ENCODE measurements at places on chromosomes 2 and 18. TPM values are rescaled to one million over a fixed set of nuclear protein-coding genes. Genes with fewer than 3 reads are reported as not detected.

DNA sequence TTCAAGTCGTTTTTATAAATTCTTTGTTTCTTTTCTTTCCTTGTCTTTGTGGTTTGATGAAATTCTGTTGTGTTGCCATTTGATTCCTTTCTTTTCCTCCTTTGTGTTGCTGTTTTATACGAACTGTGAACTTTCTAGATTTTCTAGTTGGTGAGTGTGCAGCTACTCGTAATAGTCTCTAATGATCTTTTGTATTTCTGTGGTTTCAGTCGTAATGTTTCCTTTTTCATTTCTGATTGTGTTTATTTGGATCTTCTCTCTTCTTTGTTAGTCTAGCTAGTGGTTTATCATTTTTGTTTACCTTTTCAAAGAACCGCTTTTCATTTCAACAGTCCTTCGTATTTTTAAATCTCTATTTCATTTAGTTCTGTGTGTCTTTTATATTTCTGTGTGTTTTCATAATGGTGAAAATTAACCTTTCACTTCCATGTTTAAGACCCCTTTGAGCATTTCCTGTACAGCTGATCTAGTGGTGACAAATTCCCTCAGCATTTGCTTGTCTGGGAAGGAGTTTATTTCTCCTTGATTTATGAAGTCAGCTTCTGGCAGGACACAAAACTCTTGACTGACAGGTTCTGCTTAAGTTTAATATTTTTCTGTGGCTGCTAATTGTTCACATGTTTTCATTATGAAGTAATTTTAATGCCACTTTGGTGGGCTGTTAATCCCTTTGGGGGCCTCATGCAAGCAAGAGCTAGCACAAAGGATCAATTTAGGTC, 16.2 kb upstream of the MALT1 start:
- H3K4me3 ChIP-seq: no peak overlapping the region
- no peak for DNase-seq
- H3K36me3 ChIP-seq: peaks cover 23% of the 10 kb centered on the region
- H3K27me3 ChIP-seq: no peaks in the 10 kb centered on the region
- peaks cover 87% of the 10 kb centered on the region for H3K4me1 ChIP-seq

- peaks cover 2% of the 10 kb centered on the region for H3K27me3 ChIP-seq
- H3K36me3 ChIP-seq: no peaks in the 10 kb centered on the region
- H3K4me1 ChIP-seq: no peaks in the 10 kb centered on the region
- no peak for DNase-seq
- H3K27ac ChIP-seq: no peak overlapping the region
These were observed 36.8 kb upstream of the MARCO start for GRCh38 chr2:118905206-118905605.

DNA sequence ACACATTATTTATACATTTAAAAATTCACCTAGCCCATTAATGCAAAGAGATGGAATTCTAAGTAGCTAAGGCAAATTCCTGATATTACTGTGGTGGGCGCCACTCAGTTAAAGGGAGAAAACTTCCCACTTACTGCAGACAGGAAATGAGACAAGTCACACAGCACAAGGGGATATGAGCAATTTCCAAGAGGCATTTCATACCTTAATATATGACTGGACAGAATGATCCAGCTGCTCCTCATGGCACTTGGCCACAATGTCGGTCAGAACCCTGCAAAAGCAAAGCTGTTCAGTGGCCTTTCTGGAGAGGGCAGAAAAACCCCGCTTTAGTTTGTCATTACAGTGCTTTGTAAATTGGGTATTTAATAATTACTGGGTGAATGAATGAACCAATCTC, 121.4 kb upstream of the CCDC195 start:
- no peaks in the 10 kb centered on the region for H3K4me1 ChIP-seq
- H3K36me3 ChIP-seq: peaks cover 85% of the 10 kb centered on the region
- no peaks in the 10 kb centered on the region for H3K27me3 ChIP-seq

DNA sequence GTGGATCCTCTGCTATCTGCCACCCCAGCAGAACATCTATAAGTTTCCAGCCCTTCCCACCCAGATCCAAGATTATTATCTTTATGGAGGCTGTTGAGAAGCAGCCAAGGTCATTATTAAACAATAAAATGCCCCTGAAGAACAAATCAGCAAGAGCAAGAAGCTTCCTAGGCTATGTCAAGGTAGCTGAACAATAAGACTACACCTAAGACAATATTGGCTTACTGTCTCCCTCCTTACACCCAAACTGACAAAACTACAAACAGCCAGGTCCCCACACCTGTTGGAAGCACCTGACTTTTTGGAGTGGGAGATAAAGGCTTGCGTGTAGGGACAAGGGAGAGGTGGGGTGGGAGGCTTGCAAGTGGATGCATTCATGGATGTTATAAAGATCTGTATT, 128.5 kb downstream of the SPTBN1 start:
- H3K36me3 ChIP-seq: peaks cover 3% of the 10 kb centered on the region
- H3K4me1 ChIP-seq: peaks cover 98% of the 10 kb centered on the region
- H3K27me3 ChIP-seq: no peaks in the 10 kb centered on the region
- H3K27ac ChIP-seq: peak overlapping the region; percentile 91
- H3K4me3 ChIP-seq: no peak overlapping the region
- DNase-seq: no peak

DNA sequence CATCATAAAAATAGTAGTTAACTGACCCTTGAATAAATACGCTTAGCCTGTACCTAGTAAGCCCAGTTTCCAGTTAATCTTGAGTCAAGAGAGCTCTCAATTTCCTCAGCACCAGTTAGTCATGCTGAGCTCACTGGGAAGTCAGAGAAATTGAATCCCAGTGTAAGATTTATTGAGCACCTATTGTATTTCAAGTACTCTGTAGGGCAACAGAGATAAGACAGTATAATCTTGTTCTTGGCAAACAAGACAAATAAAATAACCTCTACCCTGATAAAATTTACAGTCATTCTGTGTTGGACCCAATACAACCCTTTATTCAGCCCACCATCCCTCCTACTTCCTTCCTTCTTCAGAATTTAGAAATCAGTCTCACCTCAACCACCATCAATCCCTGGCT, 71.9 kb upstream of the NRP2 start:
- no peaks in the 10 kb centered on the region for H3K36me3 ChIP-seq
- H3K27ac ChIP-seq: no peak overlapping the region
- no peak overlapping the region for H3K4me3 ChIP-seq
- H3K4me1 ChIP-seq: no peaks in the 10 kb centered on the region
- H3K27me3 ChIP-seq: peaks cover 29% of the 10 kb centered on the region
- no peak for DNase-seq

The CDH7 gene
- total RNA-seq: not detected

DNA sequence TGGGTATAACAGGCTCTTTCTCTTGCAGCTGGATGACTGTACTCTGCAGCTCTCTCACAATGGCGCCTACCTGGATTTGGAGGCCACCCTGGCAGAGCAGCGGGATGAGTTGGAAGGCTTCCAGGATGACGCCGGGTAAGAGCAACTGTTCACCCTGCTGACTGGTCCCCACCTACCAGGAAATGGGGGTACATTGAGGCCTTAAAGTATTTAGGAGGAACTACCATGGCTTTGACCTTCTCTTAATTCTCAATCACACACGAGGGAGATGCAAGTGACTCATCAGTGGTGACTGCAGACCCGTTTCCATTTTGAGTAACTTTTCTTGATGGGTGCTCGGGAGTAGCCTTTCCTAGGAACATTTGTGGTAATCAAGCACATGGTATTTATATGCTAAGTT, 58.0 kb downstream of the FHOD3 start:
- H3K36me3 ChIP-seq: no peaks in the 10 kb centered on the region
- H3K27me3 ChIP-seq: peaks cover 10% of the 10 kb centered on the region
- H3K4me1 ChIP-seq: no peaks in the 10 kb centered on the region

GRCh38 chr18:48754993-48755473, 195.7 kb downstream of the SMAD7 start:
- no peak overlapping the region for H3K27ac ChIP-seq
- H3K4me1 ChIP-seq: peaks cover 6% of the 10 kb centered on the region
- DNase-seq: no peak
- peaks cover 2% of the 10 kb centered on the region for H3K36me3 ChIP-seq
- H3K27me3 ChIP-seq: no peaks in the 10 kb centered on the region
- H3K4me3 ChIP-seq: no peak overlapping the region

- DNase-seq: no peak
- peaks cover 64% of the 10 kb centered on the region for H3K36me3 ChIP-seq
- H3K27me3 ChIP-seq: no peaks in the 10 kb centered on the region
- no peak overlapping the region for H3K4me3 ChIP-seq
- H3K27ac ChIP-seq: no peak overlapping the region
These were observed 38.0 kb downstream of the TMX3 start for GRCh38 chr18:68676913-68677312.

The VWA3B gene
- total RNA-seq: not detected

The GATA6 gene
- total RNA-seq: not detected

- no peaks in the 10 kb centered on the region for H3K4me1 ChIP-seq
- H3K27me3 ChIP-seq: no peaks in the 10 kb centered on the region
- no peak overlapping the region for H3K27ac ChIP-seq
These were observed 101.2 kb upstream of the MAP4K4 start for GRCh38 chr2:101596333-101596732.

The KIF3C gene
- total RNA-seq: 1.8 TPM

DNA sequence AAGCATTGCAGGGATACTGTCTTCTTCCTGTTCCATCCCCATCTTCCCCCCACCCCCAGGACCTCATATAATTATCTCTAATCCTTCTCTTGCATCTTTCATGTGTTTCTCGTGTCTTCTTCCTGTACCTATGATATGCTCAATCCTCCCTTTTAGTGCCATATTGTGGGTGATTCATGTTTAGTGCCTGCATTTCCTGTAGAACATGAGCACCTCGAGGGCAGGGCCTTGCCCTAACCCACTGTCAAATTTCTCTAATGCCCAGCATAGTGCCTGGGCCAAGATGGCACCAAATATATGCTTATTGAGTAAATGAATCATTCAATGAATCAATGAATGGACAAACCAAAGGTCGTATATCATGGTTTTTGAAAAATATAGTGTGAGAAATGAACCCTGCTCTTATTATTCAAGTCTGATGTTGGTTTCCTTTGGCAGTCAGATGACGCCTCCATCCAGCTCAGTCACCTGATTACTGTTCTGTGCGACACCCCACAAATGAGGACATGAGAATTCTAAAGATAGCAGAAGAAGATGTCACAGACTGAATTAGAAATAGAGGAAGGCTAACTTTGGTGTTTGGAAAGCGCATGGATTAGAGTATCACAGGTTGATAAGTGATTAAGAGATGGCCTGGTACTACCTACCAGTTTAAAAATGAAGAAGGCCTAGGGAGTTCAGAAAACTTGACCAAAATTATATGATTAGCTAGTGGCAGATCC, 278.4 kb downstream of the PRKCE start:
- H3K36me3 ChIP-seq: no peaks in the 10 kb centered on the region
- H3K4me3 ChIP-seq: peak overlapping the region; percentile 59
- H3K27me3 ChIP-seq: no peaks in the 10 kb centered on the region

- H3K4me3 ChIP-seq: peak overlapping the region; percentile 66
- H3K27ac ChIP-seq: no peak overlapping the region
- H3K36me3 ChIP-seq: peaks cover 2% of the 10 kb centered on the region
- H3K4me1 ChIP-seq: peaks cover 8% of the 10 kb centered on the region
These were observed 13.9 kb upstream of the MLPH start for GRCh38 chr2:237472909-237473877.
